ENCODE measurements at places on chromosomes 3 and 15. TPM values are rescaled to one million over a fixed set of nuclear protein-coding genes. Genes with fewer than 3 reads are reported as not detected.

GRCh38 chr3:155232605-155233004 is 60.9 kb downstream of the STRIT1 start:
- no peaks in the 10 kb centered on the region for H3K27me3 ChIP-seq
- no peak overlapping the region for H3K4me3 ChIP-seq
- no peak for DNase-seq

GRCh38 chr3:154538566-154539360 is 108.8 kb upstream of the GPR149 start:
- H3K27me3 ChIP-seq, result no peaks in the 10 kb centered on the region
- no peaks in the 10 kb centered on the region for H3K36me3 ChIP-seq
- peaks cover 5% of the 10 kb centered on the region for H3K4me1 ChIP-seq
- DNase-seq, result no peak

MINAR1 gene
- 0.80 TPM for total RNA-seq

DNA sequence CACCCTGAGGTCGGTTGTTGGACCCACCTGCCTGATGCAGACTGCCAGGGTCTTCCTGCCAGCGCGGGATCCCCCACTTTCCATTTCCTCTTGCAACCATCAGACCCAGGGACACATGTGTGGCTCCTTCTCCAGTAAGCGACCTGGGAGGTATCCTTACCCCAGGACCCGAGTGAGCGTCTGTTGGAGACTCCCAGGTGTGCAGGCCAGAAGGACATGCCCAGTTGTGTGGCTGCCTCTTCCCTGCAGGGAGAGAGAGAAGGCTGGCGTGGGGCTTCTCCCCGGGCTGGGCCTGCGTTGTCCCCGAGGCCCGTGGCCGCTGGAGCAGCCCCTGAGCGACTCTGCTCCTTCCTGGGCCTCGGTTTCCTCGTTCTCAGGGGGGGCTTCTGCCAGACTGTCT is 56.8 kb downstream of the APBA2 start:
- H3K27ac ChIP-seq, result no peak overlapping the region
- H3K4me3 ChIP-seq, result no peak overlapping the region
- H3K36me3 ChIP-seq, result peaks cover 17% of the 10 kb centered on the region

DNA sequence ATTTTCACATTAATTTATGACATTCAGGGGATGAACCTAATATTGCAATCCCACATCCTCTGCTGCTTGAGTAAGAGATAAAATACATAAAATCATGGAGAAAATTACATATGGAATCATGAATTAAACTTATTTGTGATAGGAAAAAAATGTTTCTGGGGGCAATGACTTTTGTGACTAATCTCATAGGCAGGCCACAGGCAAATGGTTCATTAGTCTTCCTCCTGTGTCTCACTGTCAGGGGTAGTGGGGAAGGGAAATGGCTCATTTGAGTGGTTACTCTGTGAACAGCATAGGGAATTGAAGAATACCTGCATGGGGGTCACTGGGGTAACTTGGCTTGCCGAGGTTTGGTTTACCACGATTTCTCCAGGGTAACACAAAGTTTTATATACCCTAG is 72.0 kb downstream of the TFG start:
- H3K36me3 ChIP-seq, result peaks cover 5% of the 10 kb centered on the region
- peaks cover 4% of the 10 kb centered on the region for H3K4me1 ChIP-seq
- DNase-seq, result no peak
- H3K27me3 ChIP-seq, result no peaks in the 10 kb centered on the region
- H3K27ac ChIP-seq, result no peak overlapping the region
- no peak overlapping the region for H3K4me3 ChIP-seq
